ENCODE measurements at places on chromosomes 11 and 22.
A peak's percentile ranks its signal among the peaks of the same experiment; 100 is the strongest.

GRCh38 chr11:126370016-126370415 lies 14.5 kb downstream of the ST3GAL4 start:
- no peak for DNase-seq

- peak; percentile 63 for DNase-seq
These were observed 2.5 kb upstream of the RCN1 start for GRCh38 chr11:32088117-32088941.

- no peak for DNase-seq
These were observed 1.7 kb upstream of the RTN4RL2 start for GRCh38 chr11:57458410-57459163.

- peak; percentile 87 for DNase-seq
These were observed 796 bp upstream of the YIF1A start for GRCh38 chr11:66289548-66290329.

- no peak for DNase-seq
These were observed 7.4 kb downstream of the NDUFV1 start for GRCh38 chr11:67613960-67614715.

GRCh38 chr11:77212314-77213007 lies 84.4 kb downstream of the MYO7A start:
- DNase-seq, result no peak

DNA sequence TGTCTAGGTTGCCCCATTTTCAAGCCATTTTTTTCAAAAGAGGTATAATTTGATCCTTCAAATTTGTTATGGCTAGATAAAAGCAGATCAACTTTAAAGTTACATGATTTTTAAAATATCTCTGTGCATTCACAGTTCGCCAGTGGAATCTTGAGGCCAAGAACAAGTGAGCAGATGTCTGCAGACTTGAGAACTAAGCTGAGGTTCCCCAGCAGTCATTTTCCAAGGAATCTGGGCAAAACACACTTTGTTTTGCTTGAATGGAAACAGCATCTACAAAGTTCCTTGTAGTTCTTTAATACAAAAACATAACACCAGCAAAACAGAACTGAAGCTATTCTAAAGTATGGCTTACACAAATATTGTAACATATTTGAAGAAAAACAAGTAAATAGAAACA lies 7.7 kb downstream of the MPPED2 start:
- DNase-seq, result no peak

DNA sequence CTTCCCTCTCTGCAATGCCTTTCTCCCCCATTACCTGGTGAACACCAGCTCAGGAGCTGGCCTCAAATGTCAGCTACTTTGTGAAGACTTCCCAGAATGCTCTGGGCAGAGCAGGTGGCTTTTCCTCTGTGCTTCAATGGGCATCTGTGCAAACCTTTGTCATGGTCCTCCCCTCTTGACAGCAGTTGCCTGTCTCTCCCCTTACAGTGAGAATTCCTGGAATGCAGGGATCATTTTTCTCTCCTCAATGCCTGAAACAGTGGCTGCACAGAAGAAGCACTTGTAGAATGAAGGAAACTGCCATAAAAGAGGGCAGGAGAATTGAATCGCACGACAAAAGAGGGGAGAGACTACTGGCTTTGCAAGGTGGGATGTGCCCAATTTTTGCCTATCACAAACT lies 92.8 kb upstream of the NARS2 start:
- DNase-seq, result no peak

DNA sequence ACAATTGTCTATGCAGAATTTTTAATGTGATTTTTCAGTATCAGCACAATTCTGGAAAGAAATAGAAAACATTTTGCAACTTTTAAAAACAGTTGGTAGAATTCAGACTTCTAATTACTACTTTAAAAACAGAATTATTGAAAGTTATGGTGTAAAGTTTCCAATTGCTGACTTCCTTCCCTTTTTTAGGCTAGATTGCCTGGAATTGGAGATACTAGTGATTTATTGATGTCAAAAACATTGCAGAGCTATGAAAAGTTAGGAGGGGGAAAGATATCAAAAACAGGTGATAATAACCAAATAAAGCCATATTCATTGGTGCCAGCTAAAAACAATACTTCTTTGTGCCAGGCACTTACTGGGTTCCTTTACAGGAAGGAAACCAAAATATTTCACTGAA lies 485.5 kb downstream of the TMEM135 start:
- no peak for DNase-seq

DNA sequence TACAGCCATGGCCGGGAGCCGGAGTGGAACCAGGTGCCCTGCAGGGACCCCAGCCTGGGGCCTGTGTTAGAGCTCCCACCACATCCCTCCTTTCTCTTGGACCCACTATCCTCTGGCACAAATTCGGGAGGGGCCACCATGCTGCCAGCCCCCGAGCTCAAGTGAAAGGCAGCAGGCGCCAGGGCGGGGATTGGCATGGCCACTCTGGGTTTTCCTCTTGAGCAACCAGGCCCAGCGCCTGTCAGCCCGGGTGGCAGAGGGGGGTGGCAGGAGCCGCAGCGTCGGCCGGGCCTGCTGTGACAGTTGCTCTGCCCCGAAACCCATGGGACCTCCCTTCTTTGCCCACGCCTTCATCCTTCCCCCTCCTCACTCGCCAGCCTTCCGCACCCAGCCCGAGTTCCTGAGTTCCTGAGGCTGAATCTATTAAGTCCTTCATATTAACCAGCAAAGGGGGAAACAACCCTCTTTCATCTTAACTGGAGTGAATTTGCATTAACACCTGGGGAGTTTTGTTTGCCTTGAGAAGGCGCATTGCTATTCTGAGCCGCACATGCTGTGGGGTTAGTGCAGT lies 16.8 kb upstream of the CABP7 start:
- DNase-seq, result no peak

GRCh38 chr11:80309301-80309700 lies 868.5 kb upstream of the TENM4 start:
- no peak for DNase-seq

DNA sequence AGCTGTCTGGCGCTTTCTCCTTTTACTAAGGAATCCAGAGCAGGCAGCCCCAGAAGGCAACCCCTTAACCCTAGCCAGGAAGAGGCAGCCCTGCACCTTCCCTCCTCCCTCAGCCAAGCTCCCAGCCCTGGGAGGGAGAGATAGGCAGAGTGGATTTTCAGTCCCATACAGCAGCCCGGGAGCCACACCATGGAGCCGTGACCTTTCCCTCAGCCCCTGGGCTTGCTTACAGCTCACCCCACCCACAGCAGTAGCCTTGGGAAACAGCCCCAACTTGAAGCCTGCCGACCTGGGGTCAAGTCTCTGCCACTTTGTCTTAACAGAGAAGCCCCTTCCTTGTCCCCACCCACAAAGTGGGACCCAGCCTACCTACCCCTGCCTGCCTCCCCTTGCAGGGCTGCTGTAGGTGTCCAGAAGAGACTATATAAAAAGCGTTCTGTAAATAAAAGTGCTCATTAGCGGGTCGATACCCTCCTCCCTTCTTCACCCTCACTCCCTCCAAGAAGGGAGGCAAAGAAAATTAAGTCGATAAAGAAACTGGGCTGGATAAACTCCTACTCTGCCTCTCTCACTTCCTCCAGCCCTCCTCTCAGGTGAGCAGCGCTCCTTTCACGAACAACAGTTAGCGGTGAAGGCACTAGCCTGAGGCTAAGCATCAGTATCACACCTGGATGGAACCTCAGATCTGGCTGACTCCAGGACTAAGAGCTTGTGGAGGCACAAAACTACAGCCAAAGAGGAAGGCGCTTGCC lies 4.2 kb downstream of the TST start:
- no peak for DNase-seq

DNA sequence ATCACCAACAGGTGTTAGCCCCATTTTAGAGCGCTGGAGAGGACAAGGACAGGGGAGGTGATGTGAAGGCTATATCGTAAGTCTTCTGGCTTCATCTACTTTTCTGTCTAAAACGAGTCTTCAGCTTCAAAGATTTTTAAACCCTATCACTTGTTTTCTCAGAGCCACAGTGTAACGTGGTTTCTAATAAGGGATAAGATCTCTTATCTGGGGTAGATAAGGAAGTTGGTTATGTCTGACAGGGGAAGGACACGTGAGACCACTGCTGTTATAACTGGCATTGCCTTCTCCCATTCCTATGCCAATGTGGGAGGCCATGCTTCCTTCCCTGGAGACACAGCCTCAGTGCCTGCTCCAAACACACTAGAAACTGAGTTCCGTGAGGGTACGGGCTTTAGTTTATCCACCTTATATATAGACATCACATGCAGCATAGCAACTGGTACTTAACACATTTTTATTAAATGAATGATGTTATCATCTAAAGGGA lies 39.3 kb downstream of the LARGE2 start:
- no peak for DNase-seq

- DNase-seq, result no peak
These were observed 29.7 kb downstream of the OR10A6 start for GRCh38 chr11:7901319-7901854.

- no peak for DNase-seq
These were observed 8.0 kb downstream of the RAB6A start for GRCh38 chr11:73752903-73753302.

- no peak for DNase-seq
These were observed 301.2 kb downstream of the AASDHPPT start for GRCh38 chr11:106378513-106379179.

GRCh38 chr22:44971651-44972362 lies 38.0 kb downstream of the PHF21B start:
- DNase-seq, result no peak

DNA sequence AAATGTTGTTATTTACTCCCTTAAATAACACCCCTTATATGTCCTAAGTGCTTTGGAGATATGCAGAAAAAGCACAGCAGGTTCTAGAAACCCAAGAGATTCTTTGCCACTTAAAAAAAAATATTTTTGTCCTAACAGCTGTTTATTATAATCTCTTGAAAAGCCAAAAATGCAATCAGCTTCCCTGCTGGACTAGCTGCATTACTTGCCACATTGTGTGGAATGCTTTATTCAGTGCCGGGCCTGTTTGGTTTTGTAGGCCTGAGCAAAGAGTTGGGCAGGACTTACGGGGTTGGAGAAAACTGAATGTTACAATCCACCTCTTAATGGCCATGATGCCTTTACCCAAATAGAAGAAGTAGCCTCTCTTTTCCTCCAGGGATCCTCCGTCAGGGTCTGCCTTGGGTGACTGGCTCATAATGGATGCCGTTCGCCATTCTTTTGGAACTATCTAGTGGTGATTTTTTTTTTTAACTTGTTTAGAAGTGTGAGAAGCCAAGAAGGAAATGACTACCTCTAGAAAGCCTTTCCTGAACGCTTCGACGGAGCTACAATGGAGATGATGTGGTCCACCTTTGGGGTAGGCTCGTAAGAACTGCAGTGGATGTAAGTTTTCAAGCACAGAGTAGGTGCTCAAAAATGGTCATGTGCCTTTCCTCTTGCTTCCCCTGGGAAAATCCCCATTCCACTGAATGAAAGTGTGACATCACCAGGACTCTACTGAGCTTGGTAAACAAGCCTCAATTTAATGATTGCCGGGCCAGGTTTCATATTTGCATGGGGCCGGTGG lies 241.3 kb upstream of the NCAM1 start:
- no peak for DNase-seq

GRCh38 chr22:17881366-17881765 lies 107.1 kb upstream of the BID start:
- no peak for DNase-seq

- no peak for DNase-seq
These were observed 173.7 kb upstream of the DDI1 start for GRCh38 chr11:103862802-103863174.

DNA sequence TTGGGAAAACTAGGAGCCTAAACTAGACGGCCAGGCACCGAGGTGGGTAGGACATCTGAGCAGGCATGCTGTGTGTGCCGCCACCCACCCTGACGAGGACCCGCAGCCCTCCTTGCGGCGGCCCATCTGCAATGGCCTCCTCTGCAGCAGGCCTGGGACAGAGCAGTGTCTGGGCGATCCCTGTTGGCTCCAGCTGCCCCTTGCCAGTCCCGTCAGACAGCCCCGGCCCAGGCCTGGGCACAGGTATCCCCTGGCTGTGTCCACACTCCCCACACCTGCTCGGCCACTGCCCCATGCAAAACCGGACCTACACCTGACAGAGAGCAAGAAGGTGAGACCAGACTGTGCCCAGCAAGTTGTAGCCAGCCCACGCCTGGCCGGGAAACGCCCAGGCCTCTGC lies 38.7 kb upstream of the GNB1L start:
- no peak for DNase-seq

DNA sequence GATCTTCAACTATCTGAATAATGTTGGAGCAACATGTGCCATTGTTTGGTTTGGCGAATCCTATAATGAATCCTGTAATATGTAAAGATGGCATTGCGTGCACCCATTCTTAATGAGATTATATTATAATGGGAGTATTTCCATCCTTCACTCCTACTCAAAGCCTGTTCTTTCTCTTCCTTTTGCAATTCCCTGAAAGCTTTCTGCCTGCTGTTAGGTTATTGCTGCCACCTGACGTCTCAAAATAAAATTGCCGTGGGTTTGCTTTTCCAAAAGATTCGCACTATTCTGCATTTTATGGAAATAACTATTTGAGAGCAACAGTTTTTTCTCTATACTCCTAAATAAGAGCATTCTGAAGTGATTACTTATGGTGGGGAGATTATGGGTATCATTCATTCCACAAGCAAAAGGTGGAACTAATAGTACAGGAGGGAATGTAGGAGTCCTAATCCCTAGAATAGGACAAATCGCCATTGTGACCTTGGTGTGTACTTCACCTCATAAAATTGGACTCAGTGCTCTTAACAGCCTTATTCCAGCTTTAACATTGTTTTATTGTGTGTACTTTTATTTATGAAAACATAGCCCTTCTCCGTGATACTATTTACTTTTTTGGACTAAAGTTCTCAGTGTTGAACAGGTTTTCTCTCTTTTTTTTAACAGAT lies 69.6 kb upstream of the ALKBH3 start:
- DNase-seq, result no peak

DNA sequence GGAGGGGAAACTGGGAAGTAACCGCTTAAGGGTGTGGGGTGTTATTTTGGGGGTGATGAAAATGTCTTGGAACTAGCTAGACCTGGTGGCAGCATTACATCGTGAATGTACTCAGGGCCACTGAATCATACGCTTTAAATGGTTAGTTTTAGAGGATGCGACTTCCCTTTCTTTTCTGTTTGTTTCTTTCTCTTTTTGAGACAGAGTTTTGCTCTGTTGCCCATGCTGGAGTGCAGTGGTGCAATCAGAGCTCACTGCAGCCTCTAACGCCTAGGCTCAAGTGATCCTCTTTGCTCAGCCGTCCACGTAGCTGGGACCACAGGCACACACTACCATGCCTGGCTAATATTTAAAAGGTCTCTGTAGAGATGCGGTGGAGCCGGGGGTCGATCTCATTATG lies 5.6 kb upstream of the MIAT start:
- DNase-seq, result no peak

GRCh38 chr11:120167659-120168058 lies 29.7 kb upstream of the TRIM29 start:
- no peak for DNase-seq

- DNase-seq, result no peak
These were observed 5.3 kb downstream of the BIRC3 start for GRCh38 chr11:102322560-102322959.

Measured in amniotic stem cell (primary cell).